Stimulated activated effector memory CD8-positive, alpha-beta T cell treated with anti-CD3 and anti-CD28 coated beads, Interleukin-12 subunit alpha, Interleukin-12 subunit beta, amount 100 ng/mL, for 72 hours (primary cell): ENCODE measurements at places on chromosomes 6 and 20.

DNA sequence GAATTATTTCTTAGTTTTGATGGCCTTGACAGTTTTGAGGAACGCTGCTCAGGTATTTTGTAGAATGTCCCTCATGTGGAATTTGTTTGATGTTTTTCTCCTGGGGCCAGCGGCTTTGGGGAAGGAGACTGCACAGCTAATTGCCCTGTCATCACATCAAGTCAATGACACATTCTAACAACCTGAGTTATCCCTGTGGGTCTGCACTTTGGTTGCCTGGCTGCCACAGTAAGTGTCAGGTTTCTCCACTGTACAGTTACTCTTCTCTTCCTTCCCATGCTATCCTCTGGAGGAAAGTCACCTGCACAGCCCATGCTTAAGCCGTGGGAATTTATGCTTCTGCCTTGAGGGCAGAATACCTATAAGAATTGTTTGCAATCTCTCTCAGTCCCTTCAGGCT, 1.4 kb upstream of the TREML4 start:
- no peak for DNase-seq

DNA sequence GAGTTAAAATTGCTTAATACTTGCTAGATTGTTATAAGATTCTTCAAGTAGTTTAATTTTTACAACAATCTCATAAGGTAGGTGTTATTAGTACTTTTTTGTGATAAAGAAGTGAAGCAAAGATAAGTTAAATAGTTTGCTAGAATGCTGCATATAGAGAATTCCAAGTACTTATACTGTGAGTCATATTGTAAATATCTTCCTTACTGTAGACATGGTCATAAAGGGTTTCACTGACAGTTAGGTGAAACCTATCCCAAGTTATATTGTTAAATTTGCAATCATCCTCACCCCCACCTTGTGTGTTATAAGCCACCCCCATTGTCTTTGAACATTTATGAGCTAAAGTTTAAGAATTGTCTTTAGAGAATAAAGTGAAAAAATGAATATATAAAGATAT, 142.0 kb downstream of the FAM83B start:
- DNase-seq, result no peak

DNA sequence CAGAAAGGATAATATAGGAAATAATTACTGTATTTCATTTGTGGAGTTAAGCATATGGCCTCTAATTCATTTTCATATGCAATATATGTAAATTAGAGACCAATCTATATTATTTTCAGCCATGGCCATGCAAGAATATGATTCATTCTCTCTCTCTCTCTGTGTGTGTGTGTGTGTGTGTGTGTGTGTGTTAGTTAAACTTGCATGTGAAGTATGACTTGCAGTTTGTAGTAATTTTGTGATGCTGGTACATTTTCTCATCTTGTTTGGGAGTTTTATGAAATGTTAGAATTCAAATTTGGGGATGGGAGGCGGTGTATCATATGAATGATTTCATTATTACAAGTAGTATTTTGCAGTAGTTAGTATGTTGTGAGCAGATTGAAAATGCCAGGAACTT, 74.8 kb downstream of the JARID2 start:
- no peak for DNase-seq

DNA sequence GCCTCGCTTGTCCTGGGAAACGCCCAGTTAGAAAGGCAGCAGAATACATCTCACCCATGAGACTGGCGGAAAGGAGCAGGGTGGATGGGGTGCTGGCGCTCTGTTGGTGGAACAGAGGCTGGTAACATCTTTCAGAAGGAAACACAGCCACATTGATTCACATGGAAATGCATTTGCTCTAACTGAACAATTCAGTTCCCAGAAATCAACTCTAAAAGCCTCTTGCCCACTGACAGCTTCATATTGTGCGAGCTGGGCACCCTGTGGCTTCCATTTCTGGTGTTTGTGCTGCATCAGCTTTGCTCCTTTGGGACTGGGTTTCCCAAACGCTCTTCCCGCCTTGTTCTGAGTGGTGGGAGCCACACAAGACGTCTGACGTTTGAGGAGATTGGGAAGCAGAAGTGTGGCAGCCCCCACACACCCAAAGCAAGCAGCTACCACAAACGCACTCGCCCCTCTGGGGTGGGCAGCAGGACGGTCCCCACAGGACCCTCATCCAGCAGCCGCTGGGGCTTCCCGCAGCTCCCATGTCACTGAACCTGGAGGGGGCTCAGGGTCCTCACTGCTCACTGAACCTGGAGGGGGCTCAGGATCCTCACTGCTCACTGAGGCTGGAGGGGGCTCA, 229.5 kb downstream of the ERMARD start:
- no peak for DNase-seq

GRCh38 chr6:18513253-18513798, 126.2 kb downstream of the RNF144B start:
- no peak for DNase-seq

DNA sequence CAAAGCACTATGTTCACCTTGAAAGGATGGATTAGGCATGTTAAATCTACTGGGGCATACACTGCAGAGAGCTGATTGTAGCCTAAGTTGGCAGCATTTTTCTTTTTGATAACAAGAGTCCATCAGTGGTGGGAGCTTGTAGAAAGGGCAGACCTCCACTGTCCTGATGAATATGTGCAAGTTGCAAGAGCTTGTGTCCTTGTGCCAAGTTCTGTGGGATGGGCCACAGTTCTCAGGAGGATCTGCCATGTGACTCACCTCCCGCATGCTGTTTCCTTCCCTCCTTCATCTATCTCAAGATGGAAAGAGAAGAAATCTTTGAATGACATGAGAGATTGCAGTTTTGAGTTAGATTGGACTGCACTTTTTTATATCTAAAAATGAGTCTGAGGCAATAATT, 58.3 kb upstream of the GGTLC1 start:
- no peak for DNase-seq

DNA sequence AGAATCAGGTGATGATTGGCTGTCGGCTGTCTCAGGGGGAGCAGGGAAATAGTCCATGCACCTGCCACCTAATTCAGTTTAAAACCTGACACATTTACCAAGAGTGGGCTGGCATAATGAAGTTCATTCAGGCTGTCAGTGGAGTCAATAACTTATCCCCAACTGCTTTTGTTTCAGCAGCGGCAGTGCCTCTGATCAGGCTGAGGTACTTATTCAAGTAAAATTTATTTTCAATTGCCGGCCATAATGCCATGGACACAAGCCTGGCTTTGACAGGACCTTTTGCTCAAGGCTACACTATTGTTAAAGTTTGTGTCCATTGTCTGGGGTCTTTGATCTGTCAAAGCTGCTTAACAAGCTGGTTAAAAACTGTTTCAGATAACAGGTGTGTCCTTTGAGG, 20.6 kb downstream of the OLIG3 start:
- no peak for DNase-seq

GRCh38 chr6:105810105-105810921, 275.8 kb upstream of the PRDM1 start:
- DNase-seq, result no peak

DNA sequence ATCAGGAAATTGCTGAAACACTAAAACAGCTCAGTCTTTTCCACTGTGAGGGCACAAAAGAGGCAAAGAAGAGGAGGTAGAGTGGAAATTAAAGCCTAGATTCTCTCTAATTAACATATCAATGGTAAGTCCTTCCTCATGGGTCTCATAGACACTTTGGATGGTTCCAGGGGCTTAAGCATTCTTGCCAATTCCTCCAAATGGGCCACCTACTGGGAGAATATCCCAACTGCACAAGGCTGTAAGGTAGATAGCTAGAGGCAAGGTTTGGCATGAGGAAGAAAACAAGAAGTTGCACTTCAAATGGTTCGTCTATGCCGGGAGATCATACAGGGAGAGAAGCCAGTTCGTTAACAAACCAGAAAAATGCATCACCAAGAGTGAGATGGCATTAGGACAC, 107.6 kb upstream of the KHDRBS2 start:
- DNase-seq, result no peak

DNA sequence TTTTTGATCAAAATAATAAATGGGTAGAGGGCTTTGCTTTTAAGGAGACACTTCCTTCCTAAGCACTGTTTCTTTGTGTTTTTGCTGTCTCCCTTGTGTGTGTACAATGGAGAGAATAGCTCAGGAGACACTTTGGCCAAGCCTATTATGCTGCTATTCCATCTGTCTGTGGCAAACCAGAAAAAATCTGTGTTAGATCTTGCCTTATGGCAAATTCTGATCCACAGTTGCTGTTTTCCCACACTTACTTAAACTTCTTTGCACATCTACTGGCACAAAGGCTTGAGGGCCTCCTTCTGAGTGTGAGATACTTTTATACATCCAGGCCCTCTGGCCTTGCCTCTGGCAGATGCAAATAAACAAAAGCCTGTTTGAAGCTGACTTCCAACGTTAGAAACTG, 53.6 kb downstream of the PRDM13 start:
- DNase-seq, result no peak

GRCh38 chr20:3248167-3248992, 9.4 kb upstream of the SLC4A11 start:
- no peak for DNase-seq

GRCh38 chr20:24995741-24996448, 3.3 kb upstream of the APMAP start:
- no peak for DNase-seq

DNA sequence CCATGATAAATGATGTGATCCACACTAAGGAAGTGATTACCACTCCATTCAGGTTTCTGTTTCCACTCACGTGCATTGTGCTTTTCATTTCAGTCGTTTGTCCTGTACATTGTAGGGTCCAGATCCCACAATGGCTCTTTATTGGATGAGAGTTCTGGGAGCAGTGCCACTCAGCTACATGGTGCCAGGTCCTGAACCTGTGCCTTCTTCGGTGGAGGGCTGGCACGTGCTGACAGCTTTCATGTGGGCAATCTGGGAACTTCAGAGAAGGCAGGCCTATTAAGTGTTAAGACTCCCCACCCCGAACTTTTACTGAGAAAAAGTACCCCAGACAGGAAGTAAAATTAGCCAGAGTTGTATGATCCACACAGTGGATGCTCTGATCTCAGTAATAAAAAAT, 255.0 kb downstream of the ESR1 start:
- DNase-seq, result no peak

- DNase-seq, result peak; percentile 62
These were observed 1.1 kb downstream of the DEF6 start for GRCh38 chr6:35298625-35299140.

GRCh38 chr20:16262594-16262993, 310.7 kb downstream of the KIF16B start:
- no peak for DNase-seq

DNA sequence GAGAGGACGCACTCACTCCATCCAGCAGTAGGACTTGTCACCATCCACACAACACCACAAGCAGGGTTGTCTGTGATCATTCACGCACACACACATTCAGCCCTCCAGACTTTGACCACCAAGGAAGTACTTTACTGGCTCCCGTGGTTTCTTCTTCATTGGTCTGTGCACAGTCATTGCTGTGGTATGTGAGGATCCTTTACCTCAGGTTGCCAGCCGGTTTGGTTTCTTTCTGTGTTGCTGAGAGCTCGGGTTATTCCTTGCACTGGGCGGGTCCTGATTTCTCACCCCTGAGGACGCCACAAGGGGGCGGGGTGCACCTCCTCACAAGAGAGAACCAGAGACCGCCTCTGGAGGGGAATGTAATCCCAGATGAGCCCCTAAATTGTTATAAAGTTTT, 11.2 kb downstream of the SLC35A1 start:
- no peak for DNase-seq

DNA sequence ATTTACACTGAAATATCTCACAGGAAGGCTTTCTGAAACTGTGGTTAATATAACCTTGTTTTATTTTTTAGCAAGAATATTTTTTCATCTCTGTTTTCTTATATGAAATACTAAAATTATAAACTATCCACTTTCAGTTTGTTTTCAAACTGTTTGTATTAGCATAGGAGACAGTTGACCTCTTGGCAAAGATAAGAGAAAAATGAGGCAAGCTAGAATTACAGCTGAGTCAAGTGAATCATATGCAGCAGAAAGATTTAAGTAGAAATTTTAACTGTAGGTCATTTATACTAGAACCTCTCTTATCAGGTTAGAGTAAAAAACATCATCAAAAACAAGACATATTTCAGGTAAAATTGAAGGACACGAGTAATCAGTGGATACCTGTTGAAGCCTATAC, 792.6 kb downstream of the PHF3 start:
- DNase-seq, result no peak

DNA sequence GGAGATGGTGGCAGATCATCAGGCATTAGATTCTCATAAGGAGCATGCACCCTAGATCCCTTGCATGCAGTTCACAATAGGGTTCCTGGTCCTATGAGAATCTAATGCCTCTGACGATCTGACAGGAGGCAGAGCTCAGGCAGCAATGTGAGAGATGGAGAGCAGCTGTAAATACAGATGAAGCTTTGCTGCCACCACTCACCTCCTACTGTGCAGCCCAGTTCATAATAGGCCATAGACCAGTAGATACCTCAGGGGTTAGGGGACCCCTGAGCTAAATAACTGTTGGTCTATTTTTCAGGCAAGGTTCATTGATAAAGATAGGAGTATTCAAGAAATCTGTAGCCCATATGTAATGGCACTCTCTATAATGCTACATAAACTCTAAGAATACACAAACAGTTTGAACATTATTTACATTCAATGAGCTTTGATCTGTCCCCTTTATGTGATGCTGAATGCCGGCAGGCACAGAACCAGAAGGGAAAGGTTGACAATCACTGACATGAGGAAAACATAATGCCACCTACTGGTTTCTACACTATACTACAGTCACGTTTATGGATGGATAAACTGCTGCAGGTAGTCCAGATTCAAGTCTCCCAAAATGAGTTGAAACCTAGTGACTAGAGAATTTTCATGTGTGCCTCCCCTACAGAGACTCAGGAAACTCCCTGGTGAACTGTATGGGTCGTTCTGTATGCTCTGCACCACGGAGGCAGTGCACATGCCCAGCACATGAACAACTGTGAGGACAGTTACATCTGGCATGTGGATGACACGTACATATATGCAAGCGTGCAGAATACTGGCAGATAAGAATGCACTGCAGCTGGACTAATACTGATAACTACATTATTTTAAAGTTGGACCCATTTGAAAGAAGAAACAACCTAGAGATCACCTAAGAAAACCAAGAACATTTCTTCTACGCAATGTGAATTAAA, 72.0 kb downstream of the DST start:
- no peak for DNase-seq

DNA sequence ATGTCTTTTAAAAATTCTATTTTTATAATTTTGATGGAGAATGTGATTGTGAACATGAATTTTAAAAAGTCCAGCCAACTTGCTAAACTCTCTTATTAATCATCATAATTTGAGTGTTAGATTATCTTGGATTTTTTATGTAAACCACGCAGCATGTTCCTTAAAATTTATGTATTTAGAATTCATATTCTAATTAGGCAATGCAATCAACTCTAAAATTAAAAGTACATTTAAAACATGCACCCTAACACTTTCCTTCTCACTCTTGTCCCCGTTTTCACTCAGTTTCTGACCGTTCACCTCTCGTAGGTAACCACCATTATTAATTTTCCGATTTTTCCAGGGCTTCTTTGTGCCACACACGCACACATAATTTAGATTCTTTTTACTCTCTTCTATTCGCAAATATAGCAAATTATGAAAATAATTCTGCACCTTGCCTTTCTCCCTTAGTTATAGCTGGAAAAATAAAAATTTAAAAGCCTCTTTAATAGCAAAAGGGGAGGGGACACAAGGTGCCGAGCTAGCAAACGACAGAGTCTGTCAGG, 329 bp upstream of the ZKSCAN3 start:
- DNase-seq, result no peak

- DNase-seq, result peak; percentile 8
These were observed 160.1 kb downstream of the SCP2D1 start for GRCh38 chr20:18973529-18974173.
